ENCODE measurements at places on chromosomes 12 and 14.

DNA sequence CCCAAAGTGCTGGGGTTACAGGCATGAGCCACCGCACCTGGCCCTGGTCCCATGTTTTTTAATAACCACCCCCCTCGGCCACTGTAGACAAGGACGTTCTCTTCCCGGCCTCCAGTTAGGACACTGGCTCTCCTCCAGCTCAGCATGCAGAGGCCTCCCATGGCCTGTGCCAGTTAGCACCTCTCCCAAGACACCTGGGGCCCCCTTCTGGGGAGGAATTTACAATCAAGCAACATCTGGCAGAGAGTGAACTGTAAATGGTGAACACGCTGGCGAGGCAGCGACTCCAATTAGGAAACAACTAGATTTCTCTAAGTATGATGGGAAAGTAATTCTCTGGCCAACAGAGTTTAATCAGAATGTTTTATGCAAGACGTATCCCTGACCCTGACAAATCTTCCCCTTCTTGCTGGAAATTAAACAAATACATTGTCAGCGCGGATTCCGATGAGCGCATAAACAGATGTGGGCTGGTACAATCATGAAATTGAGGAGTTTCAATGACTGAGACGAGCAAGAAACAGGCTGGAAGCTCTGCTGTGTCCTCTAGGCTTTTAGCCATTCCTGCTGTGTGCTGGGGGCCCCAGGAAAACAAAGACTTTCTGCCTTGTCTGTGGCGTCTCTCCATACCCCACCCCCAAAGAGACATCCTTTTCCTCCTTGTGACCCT is 61.7 kb upstream of the DLK1 start:
- DNase-seq: no peak

GRCh38 chr14:104974146-104974541 is 4.0 kb downstream of the AHNAK2 start:
- DNase-seq: no peak

- DNase-seq: no peak
These were observed 379.4 kb downstream of the ALG10 start for GRCh38 chr12:34401659-34402227.

GRCh38 chr12:5489760-5490406 is 58.0 kb downstream of the NTF3 start:
- DNase-seq: no peak

GRCh38 chr12:28129031-28129430 is 61.2 kb upstream of the CCDC91 start:
- no peak for DNase-seq

- DNase-seq: no peak
These were observed 29.3 kb downstream of the PRKCH start for GRCh38 chr14:61350427-61351270.

DNA sequence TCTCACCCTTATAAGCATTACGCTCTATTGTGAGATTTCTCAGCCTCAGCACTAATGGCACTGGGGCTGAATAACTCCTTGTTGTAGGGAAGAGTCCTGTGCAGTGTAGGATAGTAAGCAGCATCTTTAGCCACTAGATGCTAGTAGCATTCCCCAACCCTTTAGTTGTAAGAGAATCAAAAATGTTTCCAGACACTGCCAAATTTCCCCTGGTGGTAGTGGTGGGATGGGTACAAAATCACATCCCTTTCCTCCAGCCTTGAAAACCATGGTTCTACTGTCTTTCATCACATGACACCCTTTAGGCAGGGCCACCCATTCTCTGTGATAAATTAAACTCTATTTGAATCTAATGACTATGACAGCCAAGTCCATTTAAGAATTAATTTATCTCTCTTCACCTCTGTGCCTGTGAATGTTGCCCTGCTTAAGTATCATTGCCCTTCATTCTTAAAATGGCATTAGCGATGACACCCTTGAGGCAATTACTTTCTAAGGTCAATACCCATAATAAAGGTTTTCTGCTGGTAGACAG is 199.4 kb downstream of the ANO4 start:
- peak; percentile 49 for DNase-seq

DNA sequence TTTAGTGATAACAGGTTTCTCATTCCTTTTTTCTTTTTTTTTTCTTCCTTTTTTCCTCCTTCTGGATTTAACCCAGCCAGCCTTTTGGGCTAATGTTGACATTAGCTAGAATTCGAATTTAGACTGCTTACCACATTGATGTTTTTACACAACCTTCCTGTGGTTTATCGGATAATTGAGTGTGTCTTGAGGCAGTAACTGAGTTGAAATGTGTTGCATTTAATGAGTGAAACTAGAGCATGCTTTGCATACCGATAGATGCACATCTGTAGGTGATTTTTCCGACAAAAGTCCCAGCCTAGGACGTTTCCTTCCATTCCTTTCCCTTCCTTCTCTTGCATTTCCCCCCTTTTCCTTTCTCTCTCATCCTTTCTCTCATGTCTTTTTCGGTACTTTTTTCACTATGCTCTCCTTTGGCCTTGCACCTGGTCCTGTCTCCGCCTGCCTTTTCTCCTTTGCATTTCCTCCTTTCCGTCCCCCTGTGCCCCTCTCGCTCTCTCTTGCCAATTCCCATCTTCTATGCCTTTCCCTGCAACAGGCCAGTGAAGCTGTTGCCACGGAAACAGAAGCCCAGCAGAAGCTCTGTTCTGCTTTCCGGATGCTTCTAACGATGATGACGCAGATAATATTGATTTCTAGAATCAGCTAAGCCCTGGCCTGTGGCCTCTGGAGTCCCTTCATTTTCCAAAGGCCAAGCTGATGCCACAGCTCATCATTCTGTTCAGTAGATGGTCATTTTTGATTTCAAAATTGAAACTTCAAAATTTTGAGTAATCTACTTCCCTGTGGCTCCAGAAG is 76.1 kb downstream of the SLC25A47 start:
- DNase-seq: no peak

DNA sequence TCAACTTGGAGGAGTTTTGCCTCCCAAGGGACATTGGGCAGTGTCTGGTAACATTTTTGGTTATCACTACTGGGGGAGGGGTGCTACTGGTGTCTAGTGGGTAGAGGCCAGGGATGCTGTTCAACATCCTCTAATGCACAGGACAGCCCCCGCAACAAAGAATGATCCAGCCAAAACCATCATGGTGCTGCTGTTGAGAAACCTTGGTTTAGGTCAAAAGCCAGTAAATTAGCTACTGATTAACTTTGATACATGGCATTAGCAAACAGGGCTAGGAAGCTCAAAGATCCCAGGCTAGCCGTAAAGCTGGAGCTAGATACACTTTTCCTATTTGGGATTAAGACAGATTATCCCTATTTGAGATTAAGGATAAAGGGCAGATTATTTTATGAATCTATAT is 8.8 kb downstream of the ALKBH2 start:
- DNase-seq: no peak

- no peak for DNase-seq
These were observed 13.8 kb downstream of the KITLG start for GRCh38 chr12:88566430-88566829.

DNA sequence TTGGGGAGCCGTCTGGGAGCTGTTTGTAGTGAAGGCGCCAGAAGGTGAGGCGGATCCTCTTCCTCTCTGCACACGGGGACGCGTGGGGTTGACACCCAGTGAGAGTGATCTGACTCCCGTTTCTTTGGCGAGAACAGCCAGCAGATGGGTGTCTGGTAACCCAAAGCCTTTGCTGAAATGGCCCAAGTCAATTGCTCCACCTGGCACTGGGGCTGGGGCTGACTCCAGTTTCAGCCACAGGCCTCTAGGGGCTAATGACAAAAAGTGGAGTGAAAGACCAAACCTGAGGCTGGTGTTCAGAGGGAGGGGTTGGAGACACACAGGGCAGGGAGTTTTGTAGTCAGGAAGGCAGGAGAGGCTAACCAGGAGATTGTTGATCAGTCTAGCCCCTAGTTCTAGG is 87.0 kb downstream of the FRMD6 start:
- DNase-seq: peak; percentile 82

DNA sequence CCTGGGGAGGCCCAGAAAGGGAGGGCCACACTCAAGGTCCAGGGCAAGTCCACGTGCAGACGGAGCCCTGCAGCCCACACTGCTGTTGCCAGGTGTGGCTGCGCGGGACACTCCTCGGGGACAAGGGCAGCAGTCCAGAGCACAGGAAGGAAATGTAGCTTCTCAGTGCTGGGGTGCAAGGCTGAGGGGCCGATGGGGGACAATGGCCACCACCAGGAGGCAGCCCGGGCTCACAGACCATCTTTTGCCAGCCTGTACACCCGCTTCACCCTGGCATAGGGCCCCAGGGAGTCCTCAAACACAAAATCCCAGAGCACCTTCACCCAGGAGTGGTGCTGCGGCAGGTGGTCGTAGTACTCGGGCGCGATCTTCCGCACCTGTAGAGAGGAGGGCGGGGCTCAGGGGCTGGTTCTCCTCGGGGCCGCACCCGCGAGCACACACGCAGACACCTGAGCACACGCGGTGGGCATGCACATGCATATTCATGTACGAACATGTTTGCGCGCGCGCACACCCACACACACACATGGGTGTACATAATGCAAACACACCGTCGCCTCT is 12.8 kb downstream of the DEGS2 start:
- no peak for DNase-seq

- no peak for DNase-seq
These were observed 96.4 kb upstream of the SOX5 start for GRCh38 chr12:24045816-24046257.

- DNase-seq: no peak
These were observed 2.2 kb downstream of the OTX2 start for GRCh38 chr14:56808110-56808382.

- no peak for DNase-seq
These were observed 128.7 kb downstream of the CPNE8 start for GRCh38 chr12:38776647-38777046.

DNA sequence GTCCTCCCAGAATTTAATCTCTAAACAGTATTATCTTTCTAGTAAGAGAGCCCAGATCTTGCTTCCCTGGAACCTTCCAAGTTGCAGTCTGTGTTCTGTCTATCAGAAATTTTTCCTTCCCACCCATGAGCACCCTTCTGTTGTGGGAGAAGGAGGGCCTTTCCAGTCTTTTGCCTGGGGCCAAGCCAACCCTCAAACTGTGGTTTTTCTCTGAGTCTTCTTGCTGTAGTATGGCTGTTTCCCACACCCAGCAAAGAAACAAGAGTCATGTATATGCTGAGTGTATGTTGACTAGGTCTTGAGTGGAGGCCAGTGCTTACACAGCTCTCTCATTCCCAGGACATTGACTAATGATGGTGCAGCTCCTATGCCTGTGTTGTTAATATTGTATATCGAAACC is 104.5 kb downstream of the TGFB3 start:
- DNase-seq: no peak

GRCh38 chr12:130200445-130200844 is 38.2 kb downstream of the FZD10 start:
- DNase-seq: no peak

GRCh38 chr14:34340025-34340625 is 121.9 kb downstream of the SPTSSA start:
- DNase-seq: no peak

- DNase-seq: no peak
These were observed 345.2 kb downstream of the BCL11B start for GRCh38 chr14:98926801-98927200.

GRCh38 chr14:36171607-36172006 is 4.9 kb downstream of the PTCSC3 start:
- no peak for DNase-seq

DNA sequence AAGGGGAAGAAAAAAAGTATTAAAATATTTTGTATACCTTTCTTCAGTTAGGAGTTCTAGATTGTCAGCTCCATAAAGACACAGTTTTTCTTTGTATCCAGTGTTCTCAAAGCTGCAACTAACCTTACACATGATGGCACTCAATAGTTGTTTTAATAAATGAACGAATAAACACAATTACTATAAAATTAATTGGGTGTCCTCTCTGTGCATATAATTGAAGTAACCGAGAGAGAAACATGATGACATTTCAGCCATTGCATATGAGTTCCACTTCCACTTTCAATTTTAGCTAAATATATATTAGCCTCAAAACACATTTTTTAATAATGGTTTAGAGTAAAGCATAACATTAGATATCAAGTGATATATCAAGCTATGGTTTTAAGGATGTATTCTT is 671.2 kb downstream of the LRFN5 start:
- no peak for DNase-seq

Data from mesendoderm (in vitro differentiated cells).